Left ventricle myocardium superior (tissue), 1 donor: ENCODE measurements at places on chromosomes 1 and 21.
A peak's percentile ranks its signal among the peaks of the same experiment; 100 is the strongest.

DNA sequence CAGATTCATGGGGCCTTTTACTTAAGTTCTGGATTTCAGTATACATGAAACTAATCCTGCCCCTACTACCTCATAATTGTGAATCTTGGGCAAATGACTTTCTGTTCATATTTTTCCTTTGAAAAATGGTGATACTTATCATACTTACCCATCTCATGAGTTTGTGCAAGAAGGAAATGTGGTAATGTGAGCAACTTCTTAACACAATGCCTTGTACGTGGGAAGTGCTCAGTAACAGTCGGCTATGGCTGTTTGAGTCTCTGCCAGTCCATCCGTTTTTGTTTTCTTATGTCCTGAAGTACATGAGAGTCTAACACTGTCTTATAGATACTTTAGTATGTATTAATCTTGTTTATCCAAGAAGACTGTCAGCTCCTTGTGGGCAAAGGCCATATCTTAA, 86.5 kb downstream of the PATJ start:
- DNase-seq: no peak

DNA sequence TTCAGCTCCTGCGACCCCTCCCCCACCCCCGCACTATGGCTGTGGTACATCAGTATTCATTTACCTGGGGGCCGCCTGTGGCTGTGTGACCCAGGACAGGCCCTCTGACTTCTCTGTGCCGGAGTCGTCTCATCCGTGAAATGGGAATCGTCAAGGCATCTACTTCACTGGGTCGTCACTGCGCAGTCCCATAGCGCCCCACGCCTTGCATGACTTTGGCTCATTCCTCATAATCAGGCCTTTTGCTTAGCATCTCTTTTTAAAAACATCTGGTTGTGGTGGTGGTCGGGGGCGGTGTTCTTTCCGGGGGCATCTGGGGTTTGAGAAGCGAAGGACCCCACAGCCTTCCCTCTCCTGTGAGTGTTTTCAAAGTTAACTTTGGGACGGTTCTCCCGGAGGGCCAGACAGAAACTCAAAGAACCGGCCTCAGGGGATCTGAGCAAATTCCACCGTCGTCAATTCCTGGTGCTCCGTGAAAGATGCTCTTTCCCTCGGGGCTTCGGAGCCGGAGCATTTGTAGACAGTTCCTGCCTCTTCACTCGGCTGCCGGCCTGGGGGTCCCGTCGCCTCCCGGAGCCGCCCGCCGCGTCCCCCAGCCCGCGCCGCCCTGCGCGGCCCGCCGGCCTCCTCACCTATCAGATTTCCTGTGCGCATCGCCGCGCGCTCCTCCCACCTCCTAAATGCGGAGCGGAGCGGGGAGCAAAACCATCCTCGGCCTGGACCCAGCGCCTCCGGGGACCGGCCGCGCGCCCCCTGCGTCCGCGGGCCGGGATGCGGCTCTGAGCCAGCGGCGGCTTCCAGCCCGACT, at the start of gene B3GALT5:
TSS of gene B3GALT5 (plus strand) at position 708 of the 808 bp plus-strand sequence. CDS start 47,620 bp downstream, outside the sequence.
- DNase-seq: no peak

DNA sequence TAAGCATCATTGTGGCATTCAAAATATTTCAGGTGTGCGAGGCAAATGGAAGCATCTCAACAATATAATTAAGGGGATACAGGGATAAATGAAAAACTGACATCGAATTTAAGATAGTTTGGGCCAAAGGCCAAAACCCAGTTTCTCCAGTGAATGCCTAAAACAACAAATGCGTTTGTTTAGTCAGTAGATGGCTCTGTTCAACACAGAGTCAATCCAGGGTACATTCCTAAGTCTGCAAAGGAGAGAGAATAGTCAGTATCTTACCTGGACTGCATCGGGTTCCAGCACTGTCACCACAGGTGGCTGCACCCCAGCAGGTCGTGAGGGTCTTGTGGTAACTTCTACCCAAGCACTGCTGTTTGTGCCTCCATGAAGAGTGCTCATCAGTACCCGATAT, 321.1 kb downstream of the KCTD3 start:
- no peak for DNase-seq

DNA sequence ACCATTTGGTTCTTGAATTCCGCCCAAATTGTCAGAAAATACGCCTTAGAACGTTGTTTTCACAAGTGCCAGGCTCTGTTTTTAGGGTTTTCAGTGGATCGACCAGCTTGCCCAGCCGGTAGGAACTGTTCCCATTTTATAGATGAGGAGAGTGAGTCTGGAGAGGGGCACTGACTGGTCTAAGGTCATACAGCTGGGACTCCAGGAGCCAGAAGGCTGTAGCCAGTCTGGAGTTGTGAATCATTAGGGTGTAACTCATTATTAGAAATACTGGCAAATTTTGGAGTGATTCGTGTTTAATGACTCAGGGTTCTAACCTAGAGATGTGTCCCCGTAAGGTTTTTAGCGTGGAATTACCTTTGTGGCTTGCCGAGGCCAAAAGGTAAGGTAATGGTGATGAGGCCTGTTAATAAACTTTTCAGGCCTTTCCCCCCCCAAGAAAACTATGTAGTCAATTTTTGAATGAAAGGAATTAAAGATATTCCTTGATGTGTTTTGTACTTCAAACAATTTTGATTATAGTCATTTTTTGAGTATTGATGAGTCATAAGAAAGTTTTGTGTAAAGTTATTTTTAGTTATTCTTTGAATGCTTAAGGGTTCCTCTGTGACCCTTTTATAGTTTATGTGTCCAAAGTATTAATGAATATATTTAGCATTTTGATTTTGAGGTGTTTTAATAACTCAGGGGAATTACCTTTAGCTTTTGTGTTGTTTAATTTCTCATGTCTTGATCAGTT, 2.1 kb downstream of the DYRK1A start:
- no peak for DNase-seq

- DNase-seq: no peak
These were observed 41.9 kb upstream of the IL19 start for GRCh38 chr1:206728697-206728987.

- no peak for DNase-seq
These were observed 153.6 kb downstream of the HIVEP3 start for GRCh38 chr1:41765152-41765551.

- no peak for DNase-seq
These were observed 19.6 kb upstream of the ZNF648 start for GRCh38 chr1:182080955-182081582.

DNA sequence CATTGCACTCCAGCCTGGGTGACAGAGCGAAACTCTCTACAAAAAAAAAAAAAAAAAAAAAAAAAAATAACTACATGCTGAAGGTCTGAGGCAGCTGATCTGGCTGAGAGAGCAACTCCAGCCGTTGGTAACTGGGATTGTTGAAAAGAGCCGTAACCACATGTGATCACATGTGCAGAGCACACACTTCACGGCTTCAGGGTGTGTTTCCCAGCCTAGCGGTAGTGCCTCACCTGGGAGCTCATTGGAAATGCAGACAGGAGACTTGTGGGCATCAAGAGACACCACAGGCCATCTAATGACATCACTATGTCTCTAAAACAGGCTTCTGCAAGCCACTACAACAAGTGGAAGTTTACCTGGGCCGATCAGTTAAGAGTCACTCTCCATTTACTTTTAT, 11.8 kb upstream of the OTUD7B start:
- DNase-seq: no peak

- DNase-seq: no peak
These were observed 24.9 kb upstream of the CTBS start for GRCh38 chr1:84598846-84599741.

GRCh38 chr1:51285055-51285454, 45.3 kb downstream of the TTC39A start:
- DNase-seq: no peak

GRCh38 chr1:112956544-112957132, 642 bp upstream of the SLC16A1 start:
- peak; percentile 46 for DNase-seq

DNA sequence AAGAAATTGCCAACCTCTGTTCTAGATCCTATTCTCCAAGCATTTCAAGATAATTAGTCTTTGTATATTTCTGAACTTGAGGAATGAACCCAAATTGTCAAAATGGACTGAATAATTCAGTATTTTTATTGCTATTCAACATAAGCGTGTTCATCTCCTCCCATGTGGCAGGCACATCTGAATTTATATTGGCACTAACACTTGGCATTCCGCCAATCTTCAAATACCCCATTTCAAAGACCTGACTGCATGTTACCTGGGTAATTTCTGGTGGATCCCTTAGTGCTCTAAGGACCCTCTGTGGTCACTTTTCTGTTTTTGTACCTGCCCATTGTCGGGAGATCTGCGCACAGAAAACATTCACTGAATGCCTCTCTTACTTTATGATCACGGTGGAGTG, 66.6 kb downstream of the BACE2 start:
- DNase-seq: no peak
